ENCODE measurements at places on chromosomes 11 and 22.

DNA sequence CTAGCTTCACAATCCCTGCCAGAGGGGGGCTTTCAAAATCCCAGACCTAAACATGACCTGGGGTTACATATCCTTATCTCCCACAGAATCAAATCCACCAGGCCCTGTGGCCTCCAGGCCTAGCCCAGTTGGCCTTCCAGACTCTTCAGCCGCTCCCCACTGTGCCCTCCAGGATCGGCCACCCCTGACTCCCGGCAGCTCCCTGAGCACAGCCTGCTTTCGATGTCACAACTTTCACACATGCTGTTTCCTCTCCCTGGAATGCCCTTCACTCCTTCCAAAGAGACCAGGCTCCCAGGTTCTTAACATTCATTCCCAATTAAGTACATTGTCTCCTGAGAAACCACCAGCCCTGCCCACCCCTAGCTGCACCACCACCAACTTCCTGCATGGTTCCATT lies 62.7 kb downstream of the CSNK2A3 start:
- no peak for DNase-seq

DNA sequence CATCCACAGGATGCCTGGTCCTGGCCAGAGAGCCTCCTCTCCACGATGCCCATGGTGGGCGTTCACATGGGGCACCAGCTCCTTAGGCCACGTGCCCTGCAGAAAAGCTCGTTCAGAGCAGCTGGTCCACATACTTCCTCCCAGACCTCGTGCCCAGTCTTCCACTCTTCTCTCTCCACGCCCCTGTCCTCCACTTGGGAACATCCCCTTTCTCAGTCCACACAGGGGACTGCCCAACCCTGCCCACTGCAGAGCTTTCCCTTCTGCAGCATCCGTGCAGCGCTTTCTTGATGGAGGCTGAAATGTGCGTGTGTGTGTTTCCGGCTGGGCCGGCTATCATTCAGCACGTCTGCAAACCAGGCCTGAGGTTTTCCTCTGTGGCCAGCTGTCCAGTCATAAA lies 11.3 kb downstream of the TPCN2 start:
- DNase-seq: no peak

DNA sequence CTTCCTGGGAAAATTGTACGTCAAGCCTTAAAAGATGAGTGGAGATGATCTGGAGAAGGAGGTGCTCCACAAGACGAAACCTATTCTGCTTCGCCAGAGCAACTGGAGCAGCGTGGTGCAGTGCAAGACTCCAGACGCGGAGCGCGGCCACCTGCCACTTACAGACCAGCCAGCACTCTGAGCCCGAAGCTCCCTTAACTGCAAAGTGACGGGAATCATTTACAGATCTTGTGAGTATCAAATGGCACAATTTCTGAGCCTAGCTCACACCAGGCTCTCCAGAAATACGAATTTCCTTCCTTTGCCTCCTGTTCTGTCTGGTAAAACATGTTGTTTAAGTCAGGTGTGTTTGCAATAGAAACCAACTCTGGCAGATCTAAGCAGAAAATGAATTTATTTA lies 369.3 kb downstream of the CADM1 start:
- no peak for DNase-seq

DNA sequence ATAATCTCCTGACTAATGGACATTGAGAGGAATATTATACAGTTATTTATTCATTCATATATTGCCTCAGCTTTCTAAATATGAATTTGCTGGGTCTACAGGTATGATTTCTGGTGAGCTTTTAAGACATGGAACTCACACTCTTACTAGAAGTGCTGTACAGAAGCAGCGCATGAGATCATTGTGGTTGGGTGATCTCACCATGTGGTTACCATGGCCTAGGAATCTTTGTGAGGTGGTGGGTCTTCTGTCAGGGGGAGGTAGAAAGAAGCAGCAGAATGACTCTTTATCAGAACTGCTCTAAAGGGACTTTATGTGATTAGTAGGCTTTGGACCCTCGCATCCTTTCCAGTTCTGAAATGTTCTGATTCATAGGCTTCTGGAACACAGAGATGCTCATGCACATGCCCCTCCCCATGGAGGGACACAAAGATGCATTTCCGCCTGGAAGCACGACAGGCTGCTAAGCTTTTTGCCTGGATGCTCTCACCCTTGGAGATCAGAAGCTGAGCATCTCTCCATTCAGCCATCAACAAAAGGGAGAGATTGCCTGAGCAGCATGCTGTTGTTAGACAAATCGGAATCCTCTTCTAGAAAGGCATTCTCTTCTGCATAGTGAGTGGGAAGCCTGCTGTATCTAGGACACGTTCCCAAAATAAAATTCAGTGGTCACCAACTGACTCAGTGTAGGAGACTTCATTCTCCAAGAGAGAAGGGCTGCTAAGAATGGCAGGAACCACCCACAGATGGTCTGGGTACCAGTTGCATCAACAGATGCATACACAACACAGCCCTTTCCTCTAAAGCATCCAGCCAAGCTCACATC lies 51.3 kb downstream of the KIRREL3 start:
- DNase-seq: peak; percentile 76

DNA sequence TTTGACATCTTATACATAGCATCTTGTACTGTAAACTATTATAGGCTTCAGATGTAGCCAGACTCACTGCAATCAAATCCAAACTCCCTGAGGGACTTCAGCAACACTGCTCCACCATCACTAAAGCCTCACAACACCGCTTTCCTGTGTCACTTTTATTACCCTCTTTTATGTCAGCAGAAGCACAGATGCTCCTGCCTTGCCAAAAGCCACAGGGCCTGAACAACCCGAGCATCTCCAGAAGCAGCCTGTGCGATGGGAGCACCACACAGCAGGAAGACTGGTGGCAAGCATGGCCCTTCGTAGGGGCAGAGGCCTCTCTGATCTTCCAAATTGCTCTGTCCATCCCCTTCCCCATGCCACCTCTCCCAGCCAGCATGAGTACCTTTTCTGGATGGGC lies 22.9 kb downstream of the TMEM123 start:
- DNase-seq: no peak

Data from renal cortical epithelial cell (primary cell).